ENCODE measurements at places on chromosomes 3 and 15. TPM values are rescaled to one million over a fixed set of nuclear protein-coding genes. Genes with fewer than 3 reads are reported as not detected.
A peak's percentile ranks its signal among the peaks of the same experiment; 100 is the strongest.

MASP1 gene
- total RNA-seq, result not detected

CCDC39 gene
- total RNA-seq, result not detected

LAMB2 gene
- total RNA-seq, result not detected

TMEM207 gene
- total RNA-seq, result not detected

IGSF10 gene
- not detected for total RNA-seq

GP9 gene
- 0.45 TPM for total RNA-seq

C3orf20 gene
- 0.93 TPM for total RNA-seq

CHRM5 gene
- total RNA-seq, result not detected

DNA sequence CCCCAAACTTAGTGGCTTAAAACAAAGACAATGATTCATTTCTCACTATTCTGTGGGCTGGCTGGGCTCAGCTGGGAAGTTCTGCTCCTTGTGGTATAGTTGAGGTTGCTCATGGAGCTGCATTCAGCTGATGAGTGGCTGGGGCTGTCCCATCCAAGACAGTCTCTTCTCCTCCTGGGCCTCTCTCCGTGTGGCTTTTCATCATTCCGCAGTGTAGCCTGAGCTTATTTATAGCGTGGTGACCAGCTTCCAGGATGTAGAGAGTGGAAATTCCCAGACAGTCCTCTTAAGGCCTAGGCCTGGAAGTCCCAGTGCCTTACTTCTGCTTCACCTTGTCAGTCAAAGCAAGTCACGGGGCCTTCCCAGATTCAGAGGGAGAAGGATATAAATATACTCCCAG, 136.7 kb upstream of the DAZL start:
- H3K4me1 ChIP-seq, result peaks cover 4% of the 10 kb centered on the region
- peaks cover 13% of the 10 kb centered on the region for H3K27me3 ChIP-seq
- H3K27ac ChIP-seq, result no peak overlapping the region

DNA sequence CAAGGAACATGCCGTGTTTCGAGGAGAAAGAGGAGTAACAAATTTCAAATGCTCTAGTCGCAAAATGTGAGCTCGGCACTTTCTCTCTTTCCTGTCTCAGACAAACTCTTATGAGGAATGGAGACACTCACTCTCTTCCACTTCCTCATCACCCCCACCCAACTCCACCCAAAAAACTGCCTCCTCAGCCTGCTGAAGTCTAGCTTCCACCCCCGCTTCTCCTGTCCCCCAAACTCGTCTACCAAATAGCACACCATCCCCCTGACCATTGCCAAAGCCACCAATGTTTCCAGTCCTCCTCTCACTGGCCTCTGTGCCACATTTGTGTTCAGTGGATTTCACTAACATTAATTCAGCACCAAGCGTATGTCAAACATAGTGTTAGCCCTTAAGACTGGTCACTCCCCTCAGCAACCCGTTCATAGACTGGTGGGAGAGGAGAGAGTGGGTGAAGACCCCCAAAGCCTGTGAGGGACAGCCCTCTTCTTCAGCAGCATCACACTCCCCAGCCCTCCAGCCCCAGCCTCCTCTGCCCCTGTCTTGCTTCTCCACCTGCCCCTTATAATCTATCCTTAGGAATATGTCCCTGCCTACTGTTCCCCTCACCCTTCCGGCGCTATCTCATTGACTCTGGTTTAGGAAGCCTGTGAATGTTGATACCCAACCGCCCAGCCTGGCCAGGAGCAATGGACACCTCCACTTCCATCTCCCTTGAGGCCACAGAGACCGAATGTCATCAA, 77.3 kb downstream of the FAM174B start:
- no peak overlapping the region for H3K4me3 ChIP-seq
- DNase-seq, result no peak
- no peak overlapping the region for H3K27ac ChIP-seq

GRCh38 chr3:171456765-171457606, 3.2 kb downstream of the TNIK start:
- no peaks in the 10 kb centered on the region for H3K27me3 ChIP-seq
- no peaks in the 10 kb centered on the region for H3K36me3 ChIP-seq
- H3K27ac ChIP-seq, result peak overlapping the region; percentile 79
- no peak for DNase-seq

GRCh38 chr3:52681596-52681995, 4.1 kb downstream of the PBRM1 start:
- peak overlapping the region; percentile 85 for H3K27ac ChIP-seq
- H3K36me3 ChIP-seq, result peaks cover 32% of the 10 kb centered on the region
- no peak for DNase-seq
- H3K4me1 ChIP-seq, result peaks cover 43% of the 10 kb centered on the region
- peak overlapping the region; percentile 41 for H3K4me3 ChIP-seq

DNA sequence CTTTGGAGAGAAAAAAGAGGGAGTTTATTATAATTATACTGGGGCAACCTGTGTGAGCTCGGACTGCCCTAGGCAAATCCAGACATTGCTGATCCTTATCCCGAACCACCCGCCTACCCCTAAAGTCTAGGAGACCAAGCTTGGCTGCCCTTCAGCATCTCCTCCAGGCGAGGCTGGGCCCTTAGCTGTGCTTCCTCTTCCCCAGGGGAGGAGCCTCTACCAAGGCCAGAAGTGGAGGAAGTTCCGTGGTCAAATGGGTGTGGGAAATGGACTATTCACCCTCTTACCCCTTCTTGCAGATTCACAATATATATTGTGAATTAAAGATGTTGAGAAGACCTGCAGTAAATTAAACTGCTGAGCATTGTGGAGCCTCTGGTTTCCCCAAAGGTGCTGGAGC, 158.3 kb upstream of the HES1 start:
- H3K27me3 ChIP-seq, result peaks cover 38% of the 10 kb centered on the region
- no peaks in the 10 kb centered on the region for H3K4me1 ChIP-seq
- H3K4me3 ChIP-seq, result no peak overlapping the region
- H3K27ac ChIP-seq, result no peak overlapping the region
- no peak for DNase-seq

DNA sequence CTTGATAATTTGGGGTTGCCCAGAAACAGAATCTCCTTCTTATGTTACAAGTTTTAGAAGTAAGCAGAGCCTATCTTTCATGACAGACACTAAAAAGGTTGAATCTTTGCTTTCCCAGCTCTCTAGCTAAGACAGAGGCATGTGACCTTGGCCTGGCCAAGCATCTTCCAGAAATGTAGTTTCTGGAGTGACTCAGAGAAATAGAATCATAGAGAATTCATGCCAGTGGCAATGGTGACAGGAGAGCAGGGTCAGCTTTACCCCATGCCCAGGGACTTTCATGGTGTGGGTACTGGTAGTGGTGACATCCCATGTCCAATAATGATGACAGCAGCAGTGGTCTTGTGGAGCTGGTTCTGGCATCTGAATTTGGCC, 4.0 kb upstream of the PARP6 start:
- no peak for DNase-seq
- H3K4me3 ChIP-seq, result no peak overlapping the region
- H3K27ac ChIP-seq, result no peak overlapping the region
- H3K36me3 ChIP-seq, result no peaks in the 10 kb centered on the region
- H3K27me3 ChIP-seq, result no peaks in the 10 kb centered on the region

- H3K27ac ChIP-seq, result no peak overlapping the region
- DNase-seq, result no peak
- peak overlapping the region; percentile 36 for H3K4me3 ChIP-seq
- no peaks in the 10 kb centered on the region for H3K36me3 ChIP-seq
- H3K27me3 ChIP-seq, result peaks cover 36% of the 10 kb centered on the region
These were observed 17.8 kb downstream of the SPATA12 start for GRCh38 chr3:57078344-57078634.

- H3K4me3 ChIP-seq, result no peak overlapping the region
- peaks cover 17% of the 10 kb centered on the region for H3K27me3 ChIP-seq
- H3K36me3 ChIP-seq, result no peaks in the 10 kb centered on the region
- H3K4me1 ChIP-seq, result no peaks in the 10 kb centered on the region
- no peak for DNase-seq
These were observed 75.3 kb downstream of the ST8SIA2 start for GRCh38 chr15:92468991-92469390.

- no peak overlapping the region for H3K4me3 ChIP-seq
- H3K36me3 ChIP-seq, result no peaks in the 10 kb centered on the region
- DNase-seq, result no peak
- no peaks in the 10 kb centered on the region for H3K4me1 ChIP-seq
- no peak overlapping the region for H3K27ac ChIP-seq
These were observed 130.1 kb downstream of the RYR3 start for GRCh38 chr15:33440900-33441299.

DNA sequence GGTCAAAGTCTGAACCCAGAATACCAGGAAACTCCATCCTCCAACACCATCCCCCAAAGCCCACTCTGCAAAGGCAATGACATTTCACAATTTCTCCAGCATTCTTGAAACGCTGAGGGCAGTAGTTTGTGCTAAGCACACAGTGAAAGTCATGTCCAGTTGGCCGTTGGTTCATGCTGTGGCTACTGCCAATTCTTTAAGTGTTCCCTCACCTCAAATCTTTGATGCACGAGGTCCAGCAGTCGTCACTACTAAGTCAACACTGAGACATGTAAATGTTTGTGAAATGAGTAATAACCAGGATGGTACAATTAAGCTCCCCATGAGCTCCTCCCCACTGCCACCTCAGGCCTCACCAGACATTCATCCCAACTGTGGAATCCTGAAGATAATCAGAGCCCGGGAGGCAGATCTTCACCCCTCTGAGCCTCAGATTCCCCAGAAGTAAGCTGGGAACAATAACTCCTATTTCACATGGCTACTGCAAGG, 7.0 kb downstream of the SUCLG2 start:
- no peak for DNase-seq
- peaks cover 11% of the 10 kb centered on the region for H3K36me3 ChIP-seq
- no peak overlapping the region for H3K4me3 ChIP-seq
- H3K27me3 ChIP-seq, result no peaks in the 10 kb centered on the region
- H3K27ac ChIP-seq, result no peak overlapping the region

GRCh38 chr15:62287066-62287857, 122.2 kb upstream of the C2CD4B start:
- H3K4me1 ChIP-seq, result no peaks in the 10 kb centered on the region
- H3K27ac ChIP-seq, result no peak overlapping the region
- H3K27me3 ChIP-seq, result peaks cover 60% of the 10 kb centered on the region
- no peaks in the 10 kb centered on the region for H3K36me3 ChIP-seq
- H3K4me3 ChIP-seq, result no peak overlapping the region

DNA sequence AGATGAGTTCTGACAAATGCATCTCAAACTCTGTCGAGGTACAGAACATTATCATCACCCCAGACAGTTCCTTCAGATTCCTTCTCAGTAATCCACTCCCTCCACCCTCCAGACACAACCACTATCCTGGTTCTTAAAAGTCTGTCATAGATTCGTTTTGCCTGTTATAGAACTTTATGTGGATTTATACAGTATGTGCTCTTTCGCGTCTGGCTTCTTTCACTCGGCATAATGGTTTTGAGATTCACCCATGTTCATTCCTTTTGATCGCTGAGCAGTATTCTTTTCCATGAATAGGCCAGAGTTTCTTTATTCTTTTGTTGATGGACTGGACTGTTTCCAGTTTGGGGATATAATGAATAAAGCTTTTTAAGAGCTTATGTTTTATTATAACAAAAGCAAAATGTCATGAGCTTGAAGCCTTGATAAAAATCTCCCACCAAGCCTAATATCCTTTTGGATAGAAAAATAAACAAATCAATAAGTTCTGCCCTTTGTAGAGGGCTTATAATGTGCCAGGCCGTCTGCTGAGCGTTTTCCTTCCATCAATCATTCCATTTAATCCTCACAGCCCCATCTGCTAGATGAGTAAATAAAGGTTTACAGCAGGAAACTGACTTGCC, 21.3 kb upstream of the RFTN1 start:
- no peak overlapping the region for H3K27ac ChIP-seq

- DNase-seq, result no peak
- H3K4me3 ChIP-seq, result no peak overlapping the region
- H3K27me3 ChIP-seq, result no peaks in the 10 kb centered on the region
- H3K4me1 ChIP-seq, result peaks cover 8% of the 10 kb centered on the region
These were observed 133.0 kb upstream of the UMPS start for GRCh38 chr3:124597273-124597672.

DNA sequence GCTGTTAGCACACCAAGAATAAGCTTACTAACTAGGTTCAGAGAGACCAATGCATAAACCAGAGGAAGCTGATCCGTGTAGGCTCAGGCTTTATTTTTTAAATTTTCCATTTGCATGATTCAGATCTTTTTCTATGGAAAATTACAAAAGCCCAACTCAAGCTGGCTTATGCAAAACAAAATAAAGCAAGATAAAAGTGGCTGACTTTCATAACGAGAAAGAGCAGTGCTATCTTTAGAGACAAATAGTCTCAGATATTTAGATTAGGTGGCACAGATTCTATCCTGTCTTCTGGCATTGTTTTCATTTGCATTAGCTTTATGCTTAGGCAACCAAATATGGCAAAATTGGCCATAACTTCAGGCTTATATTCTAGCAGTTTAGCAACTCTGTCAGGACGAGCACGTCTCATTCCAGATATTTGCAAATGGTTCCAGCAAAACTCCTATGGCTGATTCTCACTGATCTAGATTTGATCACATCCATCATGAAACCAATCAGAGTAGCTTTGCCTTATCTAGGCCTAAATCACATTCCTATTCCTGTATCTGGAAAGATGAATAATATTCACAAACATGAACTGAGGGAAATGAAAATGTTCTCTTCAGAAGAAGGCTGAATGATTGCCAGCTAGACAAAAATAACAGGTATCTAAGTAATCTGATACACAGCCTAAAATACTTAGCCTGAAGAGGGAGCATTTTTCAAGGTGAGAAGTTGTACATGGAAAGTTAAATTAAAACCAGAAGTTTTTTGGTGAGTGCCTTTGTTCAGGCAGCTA, 216.4 kb upstream of the DPPA4 start:
- no peak for DNase-seq
- H3K4me3 ChIP-seq, result no peak overlapping the region
- H3K36me3 ChIP-seq, result no peaks in the 10 kb centered on the region
- no peak overlapping the region for H3K27ac ChIP-seq
- H3K4me1 ChIP-seq, result no peaks in the 10 kb centered on the region

- DNase-seq, result no peak
- H3K27ac ChIP-seq, result no peak overlapping the region
- H3K27me3 ChIP-seq, result no peaks in the 10 kb centered on the region
- H3K36me3 ChIP-seq, result no peaks in the 10 kb centered on the region
These were observed 7.9 kb downstream of the CCDC71 start for GRCh38 chr3:49158103-49158709.

- no peak overlapping the region for H3K27ac ChIP-seq
- no peak overlapping the region for H3K4me3 ChIP-seq
- DNase-seq, result no peak
These were observed 44.3 kb upstream of the MRPS22 start for GRCh38 chr3:139299261-139300132.
